Cardiac fibroblast (primary cell): ENCODE measurements at places on chromosomes 3 and 15.

DNA sequence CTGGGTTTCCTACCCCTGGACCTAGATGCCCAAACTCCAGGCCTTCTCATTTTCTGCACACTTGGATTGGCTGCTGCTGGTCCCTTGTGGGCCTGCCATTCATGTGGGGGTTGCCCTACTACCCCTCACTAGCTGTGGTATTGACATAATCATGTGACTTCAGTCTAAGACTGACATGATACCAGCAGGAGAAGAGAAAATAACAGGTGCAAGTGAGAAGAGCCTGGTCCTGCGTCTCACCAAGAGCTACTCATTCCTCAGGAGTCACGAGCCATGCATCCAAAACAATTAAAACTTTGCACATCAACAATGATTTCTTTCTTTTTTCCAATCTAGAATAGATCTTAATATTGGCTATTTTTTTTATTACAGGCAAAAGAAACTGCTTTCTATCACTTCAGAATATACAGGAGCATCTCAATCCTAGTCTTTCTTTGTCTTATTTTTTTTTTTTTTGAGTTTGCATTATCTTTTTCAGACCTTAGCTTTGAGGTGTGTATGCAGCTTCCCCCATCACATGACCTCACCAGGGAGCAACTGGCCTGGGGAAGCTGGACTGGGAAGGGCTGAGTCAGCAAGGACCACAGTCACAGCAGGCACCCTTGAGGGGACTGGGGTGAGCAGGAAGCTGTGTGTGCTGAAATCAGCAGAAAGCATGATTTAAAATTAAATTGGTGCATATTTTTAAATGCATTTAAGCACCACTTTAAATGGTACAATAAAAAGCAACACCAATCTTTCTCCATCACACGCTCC, 27.6 kb downstream of the SLC9A9 start:
- DNase-seq = no peak

- DNase-seq = no peak
Observed at GRCh38 chr15:69962561-69962960, 135.2 kb downstream of the TLE3 start.

DNA sequence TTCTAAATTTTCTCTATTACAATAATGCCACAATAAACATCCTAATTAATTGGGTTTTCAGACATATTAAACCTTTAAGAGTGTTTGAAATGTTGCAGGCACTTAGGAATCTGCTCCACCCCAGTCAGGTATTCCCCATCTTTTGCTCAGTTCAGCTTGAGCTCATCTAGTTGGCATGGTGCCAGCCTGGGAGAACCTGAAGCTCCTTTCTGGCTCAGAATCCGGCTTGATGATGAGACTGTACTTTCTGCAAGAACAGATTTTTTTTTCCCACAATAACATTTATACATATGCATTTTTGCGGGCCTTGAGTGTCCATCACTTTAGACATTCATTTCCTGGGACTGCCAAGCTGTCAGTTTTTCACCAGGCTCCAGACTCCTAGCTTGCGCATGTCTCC, 7.7 kb upstream of the OXSR1 start:
- no peak for DNase-seq

- DNase-seq = no peak
Observed at GRCh38 chr3:45690336-45691035, 1.3 kb downstream of the SACM1L start.

DNA sequence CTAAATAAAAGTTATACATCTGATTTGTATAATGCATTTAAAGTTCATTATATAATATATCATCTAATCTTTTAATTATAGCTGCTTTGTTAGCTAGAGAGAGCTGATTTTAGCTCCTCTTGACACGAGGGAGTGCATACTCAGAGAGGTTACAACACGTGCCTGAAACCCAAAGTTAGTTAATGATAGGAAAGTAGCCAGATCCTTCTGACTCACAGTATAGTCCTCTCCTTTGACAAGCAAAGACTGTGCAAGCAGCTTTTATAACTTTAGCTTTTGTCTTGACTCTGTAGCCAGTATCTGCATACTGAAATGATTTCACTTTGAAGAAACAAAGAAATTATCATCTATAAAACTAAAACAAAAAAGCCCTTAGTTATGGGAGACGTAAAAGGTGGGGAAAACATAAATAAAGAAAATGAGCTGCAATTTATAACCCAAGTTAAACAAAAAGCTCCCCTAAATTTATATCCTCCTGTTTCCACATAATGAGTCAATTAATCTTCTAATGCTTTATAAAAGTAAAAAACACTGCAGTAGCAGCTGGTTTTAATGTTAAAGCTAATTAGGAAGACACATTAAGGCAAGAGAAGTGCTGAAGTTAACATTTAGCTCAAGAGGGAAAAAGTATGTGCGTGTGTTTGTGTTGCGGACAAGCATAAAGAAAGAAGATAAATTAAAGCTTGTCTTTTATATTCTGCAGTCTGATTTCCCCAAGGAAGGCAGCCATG, 13.1 kb downstream of the GABRR3 start:
- peak; percentile 52 for DNase-seq

GRCh38 chr3:42267878-42268277, 1.9 kb upstream of the CCK start:
- DNase-seq = no peak

DNA sequence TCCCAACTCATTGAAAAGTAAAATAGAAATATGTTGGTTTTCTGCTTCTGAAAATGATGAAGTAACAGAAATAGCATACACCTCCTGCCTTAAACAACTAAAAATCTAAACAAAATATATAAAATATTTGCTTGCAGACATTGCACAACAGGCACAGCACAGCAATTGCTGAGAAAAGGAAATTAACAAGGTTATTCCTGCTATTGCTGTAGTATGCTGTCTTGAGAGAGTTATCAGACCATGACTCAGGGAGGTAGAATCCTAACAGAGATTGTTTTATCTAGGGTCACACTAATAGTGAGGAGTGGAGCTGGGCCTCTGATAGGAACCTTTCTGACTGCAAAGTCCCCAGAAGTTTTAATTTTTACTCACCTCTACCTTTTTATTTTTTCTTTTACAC, 72.6 kb downstream of the ZBTB20 start:
- peak; percentile 34 for DNase-seq

GRCh38 chr15:83578691-83579090, 75.2 kb upstream of the ADAMTSL3 start:
- DNase-seq = no peak
